ENCODE measurements at places on chromosomes 5 and 9.

DNA sequence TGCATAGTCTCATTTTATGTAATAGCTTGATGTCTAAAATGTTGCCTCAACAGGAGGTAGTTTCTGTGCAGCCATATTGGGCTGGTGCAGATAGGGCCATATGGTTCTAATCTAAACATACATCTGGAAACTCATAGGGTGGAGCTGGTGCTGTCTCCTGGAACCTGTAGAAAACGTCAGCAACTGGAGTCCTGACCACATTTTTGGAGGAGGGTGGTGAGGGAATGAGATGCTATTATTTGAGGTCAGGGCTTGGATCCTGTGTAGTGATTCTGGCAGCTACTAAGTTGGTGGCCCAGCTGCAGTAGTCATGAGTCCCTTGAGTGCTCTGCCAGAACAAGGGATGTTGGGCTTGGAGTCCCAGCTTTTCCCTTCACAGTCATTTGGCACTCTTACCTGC lies 14.1 kb downstream of the MAN2A1 start:
- DNase-seq: no peak

DNA sequence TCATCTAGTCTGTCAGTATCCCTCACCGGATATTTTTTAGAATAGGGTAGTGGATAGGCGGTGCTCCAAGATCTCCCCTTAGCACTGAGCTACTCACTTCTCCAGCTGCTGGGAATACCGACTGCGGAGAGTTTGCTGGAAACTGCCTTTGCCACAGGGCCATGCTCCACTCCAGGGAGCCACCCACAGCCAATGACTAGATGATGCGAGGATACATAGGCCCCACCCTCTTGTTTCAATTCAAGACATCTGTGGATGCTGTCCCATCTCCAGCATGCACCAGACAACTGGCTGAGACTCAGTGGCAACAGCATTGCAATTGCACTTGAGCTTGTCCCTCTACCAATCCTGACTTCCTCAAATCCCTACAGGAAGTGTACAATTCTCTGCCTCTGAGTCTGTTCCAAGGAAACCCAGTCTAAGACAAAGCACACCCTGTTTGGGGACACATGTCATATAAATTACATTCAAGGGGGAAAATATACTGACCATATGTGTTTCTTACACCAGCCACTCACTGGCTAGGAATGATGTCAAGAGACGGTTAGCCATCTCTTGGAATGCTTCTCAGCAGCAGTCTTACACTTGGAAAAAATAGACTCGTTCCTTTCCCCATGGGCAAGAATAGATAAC lies 312.6 kb upstream of the KIF2A start:
- DNase-seq: no peak

DNA sequence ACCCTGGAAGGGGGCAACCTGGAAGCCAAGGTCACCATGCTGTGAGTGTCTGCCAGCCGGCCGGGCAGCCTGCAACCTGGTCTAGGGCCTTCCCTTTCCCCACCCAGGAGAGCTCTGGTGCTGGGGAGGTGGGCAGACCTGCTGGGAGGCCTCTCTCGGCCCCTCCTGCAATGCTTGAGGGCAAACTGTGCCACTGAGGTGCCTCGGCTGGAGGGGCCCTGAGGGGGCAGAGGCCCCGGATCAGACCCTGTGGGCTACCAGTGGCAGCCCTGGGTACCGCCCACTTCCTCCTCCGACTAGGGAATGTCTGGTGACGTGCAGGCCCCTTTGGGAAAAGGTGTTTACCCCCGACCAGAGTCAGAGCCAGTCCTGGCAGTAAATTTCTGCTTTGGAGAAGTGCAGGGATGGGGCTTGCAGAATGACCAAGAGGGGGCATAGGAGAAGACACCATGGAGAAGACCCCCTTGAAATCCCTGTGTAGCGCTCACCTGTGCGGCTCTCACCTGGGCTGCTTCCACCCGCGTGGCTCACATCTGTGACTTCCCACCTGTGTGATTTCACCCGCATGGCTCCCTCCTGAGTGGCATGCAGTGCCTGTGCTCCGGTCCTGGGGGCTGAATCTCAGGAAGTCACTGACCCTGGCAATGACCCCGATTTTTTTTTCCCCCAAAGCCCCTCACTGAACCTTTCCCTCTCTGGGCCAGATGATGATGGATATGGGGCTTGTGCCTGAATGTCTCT lies 1.1 kb downstream of the LCN1 start:
- DNase-seq: no peak

- no peak for DNase-seq
Measured at GRCh38 chr5:93588352-93589151, 5.5 kb downstream of the NR2F1 start.

- DNase-seq: peak; percentile 29
Measured at GRCh38 chr9:124257844-124258606, at the start of gene NEK6. NEK6 (plus strand) TSS chr9:124257949; CDS start chr9:124301965, 44,016 bp downstream.

All from activated CD8-positive, alpha-beta memory T cell treated with anti-CD3 and anti-CD28 coated beads, Interleukin-2, amount 50 U/mL, for 4 hours (primary cell).